ENCODE measurements at places on chromosomes 3 and 15. TPM values are rescaled to one million over a fixed set of nuclear protein-coding genes. Genes with fewer than 3 reads are reported as not detected.

MYRIP gene
- total RNA-seq, result not detected

CP gene
- total RNA-seq, result not detected

DNAH12 gene
- not detected for total RNA-seq

MKRN2OS gene
- total RNA-seq, result not detected

NEK11 gene
- total RNA-seq, result 3.2 TPM

NEDD4 gene
- 18.9 TPM for total RNA-seq

ILDR1 gene
- not detected for total RNA-seq

FOXL2NB gene
- not detected for total RNA-seq

Measured in pericardium fibroblast (primary cell).